ENCODE measurements at places on chromosomes 7 and 10.

DNA sequence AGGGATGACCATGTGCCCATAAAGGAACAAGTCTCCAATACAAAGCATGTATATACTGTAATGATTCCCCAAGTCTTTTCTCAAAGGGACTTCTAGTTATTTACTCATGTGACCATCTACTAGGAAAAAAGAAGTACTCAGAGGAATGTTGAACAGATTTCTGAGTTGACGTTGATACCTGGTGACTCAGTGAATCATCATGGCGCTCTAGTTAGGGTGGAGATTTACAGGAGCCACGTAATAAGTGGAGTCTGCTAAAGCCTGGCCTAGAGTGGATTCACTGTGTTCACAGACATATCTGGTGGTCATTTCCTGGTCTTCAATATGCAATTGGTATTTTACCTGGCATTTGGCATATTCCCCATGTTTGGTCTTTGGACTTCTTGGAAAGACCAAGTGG lies 302.2 kb upstream of the CACNA2D1 start:
- DNase-seq: no peak

DNA sequence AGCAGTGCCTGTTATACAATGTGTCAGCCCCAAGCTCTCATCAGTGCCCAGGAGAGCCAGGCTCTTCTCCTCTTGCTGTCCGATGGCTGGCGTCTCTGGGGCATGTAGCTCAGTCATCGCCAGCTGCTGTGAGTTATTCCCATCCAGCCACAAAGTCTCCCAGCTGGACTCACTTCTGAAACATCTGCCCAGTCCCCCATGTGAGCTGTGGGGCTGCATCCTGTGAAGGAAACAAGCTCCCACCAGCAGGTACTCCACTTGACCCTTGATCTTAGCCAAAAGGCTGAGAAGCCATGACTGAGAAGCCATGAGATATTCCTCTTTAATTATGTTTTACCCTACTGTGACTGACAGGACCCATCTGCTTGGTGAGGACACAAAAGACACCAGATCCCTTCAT lies 212.7 kb upstream of the IGFBP3 start:
- no peak for DNase-seq

GRCh38 chr10:2208106-2208505 lies 470.8 kb upstream of the ADARB2 start:
- no peak for DNase-seq

GRCh38 chr7:120856621-120857352 lies 1.2 kb downstream of the TSPAN12 start:
- peak; percentile 5 for DNase-seq

GRCh38 chr10:76558996-76559891 lies 1078.4 kb downstream of the KCNMA1 start:
- DNase-seq: no peak

DNA sequence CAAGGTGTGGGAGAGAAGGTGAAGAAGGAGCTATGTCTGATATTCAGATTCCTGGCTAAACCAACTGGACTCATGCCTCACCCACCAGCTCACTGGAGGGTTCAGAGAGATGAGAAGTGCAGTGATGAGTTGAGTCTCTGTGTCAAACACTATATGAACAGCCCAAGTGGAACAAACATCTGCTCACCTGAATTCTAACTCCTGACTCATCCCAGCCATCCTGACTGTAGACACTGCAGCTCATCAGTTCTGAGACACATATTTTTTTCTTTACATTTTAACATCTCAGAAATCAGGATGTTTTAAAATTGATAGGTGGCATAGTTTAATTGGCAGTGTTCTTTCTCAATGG lies 27.3 kb downstream of the GSDME start:
- DNase-seq: no peak

DNA sequence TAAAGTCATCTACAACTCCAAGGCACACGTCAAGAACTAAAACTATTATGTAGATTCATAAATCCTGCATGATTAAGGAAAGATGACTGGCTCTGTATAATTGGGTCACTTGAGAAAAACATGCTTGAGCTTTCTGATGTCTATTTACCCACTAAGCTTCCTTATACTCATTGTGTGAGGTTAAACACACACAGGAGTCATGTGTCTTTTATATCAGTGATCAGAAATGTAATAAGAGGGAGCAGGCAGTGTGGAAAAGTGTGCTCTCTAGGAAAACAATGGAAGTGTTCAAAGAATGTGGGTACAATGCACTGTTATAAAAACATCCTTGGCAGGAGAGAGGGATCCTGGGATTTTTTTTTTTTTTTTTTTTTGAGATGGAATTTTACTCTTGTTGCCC lies 108.6 kb upstream of the ARID5B start:
- DNase-seq: no peak

DNA sequence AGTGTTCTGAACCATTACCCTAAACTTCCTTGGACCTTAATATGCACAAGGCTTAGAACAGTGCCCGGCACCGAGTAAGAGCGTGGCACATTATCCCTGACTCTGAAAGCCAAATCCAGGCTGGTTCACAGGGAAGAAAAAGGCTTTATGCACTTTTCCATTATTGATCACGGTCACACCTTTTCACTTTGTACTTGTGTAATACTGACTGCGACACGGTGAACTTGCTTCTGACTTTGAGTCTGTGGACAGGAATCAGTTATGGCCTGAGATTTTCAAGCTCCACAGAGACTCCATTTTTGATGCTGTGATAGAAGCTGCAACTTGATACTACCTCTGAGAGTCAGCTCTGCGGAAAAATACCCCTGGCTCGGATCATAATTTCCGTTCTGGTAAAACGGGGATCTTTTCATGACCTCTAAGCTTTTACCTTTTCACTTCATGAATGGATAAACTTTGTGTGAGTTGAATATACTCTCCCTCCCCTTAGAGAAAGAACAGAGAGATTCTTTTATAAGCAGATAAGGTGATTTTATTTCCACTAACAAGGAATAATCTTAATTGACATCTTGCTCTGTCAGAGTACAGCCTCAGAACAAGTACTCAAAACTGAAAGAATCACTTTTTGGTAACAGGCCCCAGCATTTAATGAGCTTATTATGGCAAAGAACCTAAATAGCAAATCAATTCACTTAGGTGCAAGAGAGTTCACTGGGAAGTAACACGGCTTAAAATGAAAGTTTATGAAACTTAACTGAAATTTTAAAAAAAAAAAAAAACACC lies 88.8 kb downstream of the ELMO1 start:
- no peak for DNase-seq

GRCh38 chr10:129968853-129969183 lies 4.7 kb upstream of the EBF3 start:
- peak; percentile 38 for DNase-seq

- DNase-seq: no peak
Measured at GRCh38 chr10:28355376-28355775, 52.5 kb upstream of the MPP7 start.

- no peak for DNase-seq
Measured at GRCh38 chr7:118280319-118281012, 56.0 kb downstream of the ANKRD7 start.

GRCh38 chr10:35268791-35269257 lies 67.5 kb upstream of the CCNY start:
- DNase-seq: no peak
